ENCODE measurements at places on chromosomes 1 and 21.

GRCh38 chr1:181396811-181397210 is 86.5 kb upstream of the CACNA1E start:
- no peak for DNase-seq

DNA sequence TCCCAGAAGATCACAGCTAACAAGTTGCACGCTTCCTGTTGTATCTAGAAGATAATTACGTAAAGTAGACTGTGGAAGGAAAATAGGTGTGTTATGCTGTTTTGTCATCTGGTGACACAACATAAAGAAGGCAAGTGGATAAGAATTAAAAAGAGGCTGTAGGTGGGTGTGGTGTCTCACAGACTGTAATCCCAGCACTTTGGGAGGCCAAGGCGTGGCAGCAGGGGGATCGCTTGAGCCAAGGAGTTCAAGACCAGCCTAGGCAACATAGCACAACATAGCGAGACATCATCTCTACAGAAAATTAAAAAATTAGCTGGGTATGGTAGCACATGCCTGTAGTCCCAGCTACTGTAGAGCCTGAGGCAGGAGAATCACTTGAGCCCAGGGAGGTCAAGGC is 17.9 kb upstream of the ZNF281 start:
- DNase-seq: no peak

GRCh38 chr1:242828828-242829227 is 304.3 kb upstream of the PLD5 start:
- no peak for DNase-seq

- no peak for DNase-seq
Observed at GRCh38 chr1:224582041-224582440, 34.1 kb upstream of the CNIH3 start.

DNA sequence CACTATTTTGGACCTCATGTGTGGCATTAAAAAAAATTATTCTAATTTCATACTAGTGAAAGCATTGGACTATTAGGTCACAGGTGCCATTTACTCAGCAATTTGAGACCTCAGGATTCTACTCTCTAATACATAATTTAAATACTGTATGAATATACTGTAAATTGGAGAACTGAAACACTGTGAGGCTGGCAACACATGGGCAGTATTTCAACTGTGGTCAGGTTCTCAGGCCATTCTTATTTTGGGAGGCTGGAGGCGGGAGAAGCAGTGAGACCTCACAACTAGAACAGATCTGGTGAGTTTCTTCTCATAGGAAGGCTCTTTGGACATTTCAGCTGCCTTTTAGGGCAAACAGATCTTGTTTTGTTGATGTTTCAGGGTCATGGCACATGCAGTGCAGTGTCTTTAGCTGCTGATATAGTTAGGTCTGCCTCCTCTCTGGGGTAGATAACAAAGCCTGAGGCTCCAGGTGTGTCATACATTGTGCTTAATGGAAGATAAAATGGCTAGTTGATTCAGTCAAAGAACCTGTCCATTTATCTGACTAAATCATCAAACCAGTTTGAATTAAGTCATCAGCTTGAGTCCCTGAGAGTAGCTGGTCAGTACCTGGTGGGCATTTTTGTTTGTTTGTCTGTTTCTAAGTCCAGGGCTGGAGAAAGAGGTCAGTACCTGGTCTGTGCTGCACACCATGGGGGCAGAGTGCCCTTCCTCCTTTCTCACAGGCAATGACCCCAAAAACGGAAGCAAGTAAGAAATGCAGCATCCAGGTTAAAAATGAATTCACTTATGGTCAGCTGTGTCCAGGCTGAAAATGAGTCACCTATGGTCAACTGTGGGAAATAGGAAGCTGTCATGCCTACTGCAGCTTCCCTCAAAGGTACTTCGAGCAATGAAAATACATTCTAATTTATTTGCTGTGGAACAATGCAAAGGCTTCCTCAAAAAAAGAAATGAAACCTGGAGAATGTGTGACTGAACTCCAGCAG is 216.2 kb downstream of the SDCCAG8 start:
- DNase-seq: no peak

- DNase-seq: no peak
Observed at GRCh38 chr1:99218999-99219398, 45.3 kb upstream of the PLPPR4 start.

- DNase-seq: no peak
Observed at GRCh38 chr1:42929434-42930177, 29.1 kb downstream of the SLC2A1 start.

- DNase-seq: no peak
Observed at GRCh38 chr21:15212206-15212605, 147.4 kb upstream of the NRIP1 start.

Data from stimulated activated CD8-positive, alpha-beta memory T cell treated with anti-CD3 and anti-CD28 coated beads, Interleukin-4, amount 100 ng/mL, for 1 hour (primary cell).